NCI-H146 (cell line): ENCODE measurements at places on chromosomes 5 and 9.

GRCh38 chr9:132583584-132584304 is 1.3 kb downstream of the BARHL1 start:
- no peak for DNase-seq

DNA sequence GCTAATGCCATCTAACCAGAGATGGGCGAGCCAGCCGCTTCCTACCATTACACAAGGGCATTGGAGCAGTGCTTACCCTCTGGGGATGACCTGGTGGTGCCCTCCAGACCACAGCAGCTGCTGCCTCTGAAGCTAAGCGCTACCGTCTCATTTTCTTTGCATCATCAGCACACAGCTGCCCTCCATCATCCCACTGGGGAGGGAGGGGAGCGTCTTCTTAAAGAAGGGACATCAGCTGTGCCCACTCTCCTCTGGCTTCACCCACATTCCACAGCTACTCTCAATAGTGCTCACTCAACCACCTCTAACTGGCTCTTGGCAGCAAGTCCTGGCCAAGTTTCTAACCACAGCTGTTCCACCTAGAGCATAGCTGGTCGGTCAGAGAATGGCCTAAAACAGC is 503.4 kb downstream of the NFIB start:
- DNase-seq, result no peak

DNA sequence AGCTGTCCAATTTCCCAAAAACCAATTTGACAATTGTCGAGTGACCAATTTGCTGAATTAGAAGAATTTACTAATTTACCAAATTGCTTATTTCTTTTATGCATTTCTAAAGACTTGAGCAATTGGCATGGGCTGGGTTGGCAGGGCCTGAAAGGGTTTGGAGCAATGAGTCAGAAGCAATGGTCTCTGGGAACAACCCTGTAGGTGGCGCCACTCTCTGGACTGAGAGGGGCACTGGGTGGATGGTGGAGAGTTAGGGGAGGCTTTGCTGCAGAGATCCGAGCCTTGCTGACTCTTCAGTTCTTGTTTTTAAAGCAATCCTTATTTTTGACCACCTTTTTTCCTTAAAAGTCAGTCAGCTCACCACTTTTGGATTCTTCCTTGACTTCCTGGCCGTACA is 71.5 kb upstream of the RPS23 start:
- no peak for DNase-seq

- no peak for DNase-seq
Measured at GRCh38 chr9:1922026-1922425, 93.1 kb upstream of the SMARCA2 start.

DNA sequence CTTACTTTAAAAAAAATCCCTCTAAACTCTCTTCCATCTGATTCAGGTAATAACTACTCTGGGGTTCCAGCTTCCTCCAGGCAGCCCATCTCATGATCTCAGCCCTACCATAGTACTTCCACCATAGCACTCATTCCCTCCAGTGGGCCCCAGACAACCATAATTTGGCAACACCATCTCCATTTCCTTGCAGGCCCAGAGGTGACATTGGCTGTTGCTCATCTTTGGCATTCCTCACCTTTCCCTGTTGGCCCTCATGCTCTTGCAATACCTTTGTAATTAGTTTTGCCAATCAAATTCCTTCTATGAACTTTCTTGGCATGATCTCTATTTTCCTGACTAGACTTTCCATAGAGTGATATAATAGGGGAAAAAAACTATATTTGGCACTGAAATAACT is 60.1 kb downstream of the TAF11L14 start:
- no peak for DNase-seq

DNA sequence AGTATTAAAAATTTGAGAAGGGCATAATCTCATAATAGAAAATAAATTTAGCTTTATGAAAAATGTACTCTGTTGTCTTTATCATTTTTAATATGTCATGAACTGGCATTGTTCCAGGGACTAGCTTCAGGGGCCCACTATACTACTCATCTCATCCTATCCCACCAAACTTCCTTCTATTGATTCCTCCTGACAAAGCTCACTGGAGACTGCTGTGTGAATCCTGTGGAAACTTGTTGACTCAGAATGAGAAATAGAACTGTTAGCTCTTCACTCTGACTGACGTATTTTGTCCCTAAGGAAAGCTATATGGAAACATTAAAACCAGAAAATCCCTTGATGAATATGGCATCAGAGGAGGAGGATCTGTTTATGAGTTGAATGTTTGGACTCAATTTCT is 29.8 kb upstream of the BNIP1 start:
- DNase-seq, result no peak

GRCh38 chr5:134267366-134268018 is 41.6 kb upstream of the PPP2CA start:
- peak; percentile 12 for DNase-seq

- DNase-seq, result no peak
Measured at GRCh38 chr5:78798673-78799029, 150.1 kb upstream of the LHFPL2 start.

GRCh38 chr5:14316471-14316870 is 173.3 kb downstream of the TRIO start:
- DNase-seq, result no peak

GRCh38 chr5:171635028-171635427 is 150.6 kb upstream of the SMIM23 start:
- DNase-seq, result no peak

DNA sequence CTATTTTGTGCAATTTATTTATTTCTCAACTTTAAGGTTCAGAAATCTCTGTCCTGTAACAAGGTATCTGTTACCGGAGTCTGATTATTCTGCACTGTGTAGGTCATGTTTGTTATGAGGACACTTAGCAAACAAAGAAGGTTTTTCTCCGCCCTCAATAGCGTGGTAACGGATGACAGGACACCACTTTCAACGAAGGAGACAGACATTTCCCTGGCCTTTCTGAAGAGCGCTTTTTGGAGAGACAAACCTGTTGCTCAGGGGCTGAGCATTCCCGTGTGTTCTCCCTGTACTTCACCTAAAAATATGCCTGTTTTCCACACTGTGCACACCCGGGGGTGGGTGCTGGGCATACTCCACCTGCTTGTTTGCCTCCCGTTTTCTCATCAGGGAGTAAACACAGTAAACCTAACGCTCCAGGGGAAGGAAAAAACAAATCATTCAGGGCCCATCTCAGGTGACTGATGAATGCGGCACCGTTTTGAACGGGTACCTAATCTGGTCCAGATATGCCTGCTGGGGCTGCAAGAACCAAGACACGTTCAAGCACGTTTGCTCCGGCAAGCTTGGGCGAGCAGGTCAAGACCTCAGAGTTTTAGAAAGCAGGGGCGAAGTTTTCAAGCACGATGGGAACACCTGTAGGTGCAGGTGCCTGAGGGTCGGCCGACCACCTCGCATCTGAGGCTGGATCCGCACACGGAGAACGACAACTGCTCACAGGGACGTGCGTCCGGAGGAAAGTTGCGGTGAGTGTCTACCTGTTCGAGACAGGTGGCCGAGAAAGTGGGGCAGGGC is 859 bp downstream of the RETREG1 start:
- DNase-seq, result peak; percentile 59

- DNase-seq, result no peak
Measured at GRCh38 chr5:133994297-133994989, 10.3 kb downstream of the VDAC1 start.

GRCh38 chr9:122816163-122816867 is 12.1 kb downstream of the PDCL start:
- no peak for DNase-seq

GRCh38 chr5:112594095-112594850 is 143.4 kb upstream of the APC start:
- DNase-seq, result no peak

GRCh38 chr5:137705106-137705505 is 30.8 kb downstream of the KLHL3 start:
- no peak for DNase-seq
